ENCODE measurements at places on chromosomes 1 and 21. TPM values are rescaled to one million over a fixed set of nuclear protein-coding genes. Genes with fewer than 3 reads are reported as not detected.

The OR2L3 gene
- total RNA-seq = not detected

The AVPR1B gene
- total RNA-seq = not detected

DNA sequence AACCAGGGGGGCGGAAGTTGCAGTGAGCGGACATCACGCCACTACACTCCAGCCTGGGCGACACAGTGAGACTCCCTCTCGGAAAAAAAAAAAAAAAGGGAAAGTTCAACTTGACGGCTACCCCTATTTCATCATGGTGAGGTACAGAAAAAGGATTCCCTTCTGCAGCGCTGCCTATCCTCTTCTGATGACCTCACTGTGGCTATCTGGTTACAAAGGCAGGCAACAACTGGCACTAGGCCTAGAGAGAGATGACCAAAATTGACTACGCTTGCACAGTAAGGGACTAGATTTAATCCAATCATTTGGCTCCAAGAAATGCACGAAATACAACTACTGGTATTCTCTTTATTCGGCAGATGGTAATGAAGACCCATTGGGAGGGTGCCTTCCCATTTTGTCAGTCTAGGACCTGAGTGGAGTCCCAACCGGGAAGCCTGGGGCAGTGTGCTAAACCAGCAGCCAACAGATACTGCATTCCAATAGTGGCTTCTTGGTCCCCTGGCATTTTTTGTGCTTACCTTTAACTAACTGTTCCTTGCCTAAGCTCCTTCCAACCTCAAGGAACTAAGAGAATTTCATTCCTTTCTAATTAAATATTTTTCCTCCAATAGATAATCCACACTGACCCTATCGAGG is 36.6 kb downstream of the ITPKB start:
- peak overlapping the region; percentile 31 for H3K27ac ChIP-seq
- no peaks in the 10 kb centered on the region for H3K36me3 ChIP-seq
- peaks cover 10% of the 10 kb centered on the region for H3K4me1 ChIP-seq
- no peak for DNase-seq
- H3K4me3 ChIP-seq = peak overlapping the region; percentile 68

- no peak overlapping the region for H3K4me3 ChIP-seq
- no peaks in the 10 kb centered on the region for H3K27me3 ChIP-seq
- H3K27ac ChIP-seq = no peak overlapping the region
- no peak for DNase-seq
- H3K4me1 ChIP-seq = no peaks in the 10 kb centered on the region
Observed at GRCh38 chr1:96840396-96840795, 118.8 kb downstream of the PTBP2 start.

- H3K27ac ChIP-seq = no peak overlapping the region
- H3K36me3 ChIP-seq = peaks cover 5% of the 10 kb centered on the region
- H3K4me3 ChIP-seq = no peak overlapping the region
Observed at GRCh38 chr1:109969907-109970306, 14.7 kb upstream of the AHCYL1 start.

The IKBKE gene
- 6.6 TPM for total RNA-seq

The OXCT2 gene
- total RNA-seq = 4.3 TPM

GRCh38 chr1:27560268-27561123 is 43.4 kb downstream of the AHDC1 start:
- no peaks in the 10 kb centered on the region for H3K27me3 ChIP-seq
- H3K4me1 ChIP-seq = peaks cover 16% of the 10 kb centered on the region
- H3K27ac ChIP-seq = no peak overlapping the region
- H3K36me3 ChIP-seq = no peaks in the 10 kb centered on the region
- DNase-seq = no peak
- H3K4me3 ChIP-seq = no peak overlapping the region

The BSND gene
- total RNA-seq = 0.17 TPM

DNA sequence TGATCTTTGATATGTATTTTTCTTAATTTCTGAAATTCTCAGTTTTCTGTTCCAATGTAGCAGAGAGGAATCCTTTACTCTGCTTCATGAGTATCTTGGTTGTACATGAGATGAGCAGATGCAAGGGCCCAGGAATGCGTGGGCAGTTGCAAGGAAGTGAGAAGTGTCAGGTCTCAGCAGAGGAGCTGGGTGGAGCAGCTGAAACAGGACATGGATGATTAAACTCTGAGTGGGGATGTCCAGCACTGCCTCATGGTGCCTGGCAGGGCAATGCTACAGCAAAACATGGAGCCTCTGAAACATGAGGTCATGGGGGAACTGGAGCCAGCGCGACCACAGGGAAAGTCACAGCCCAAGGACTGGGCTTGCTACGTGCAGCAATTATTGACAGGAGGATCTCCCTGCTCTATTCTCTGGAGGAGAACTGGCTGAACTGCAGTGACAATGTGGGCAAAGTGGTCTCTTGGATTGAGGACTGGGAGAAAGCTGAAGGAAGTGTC is 48.4 kb downstream of the COLGALT2 start:
- peaks cover 4% of the 10 kb centered on the region for H3K36me3 ChIP-seq
- no peaks in the 10 kb centered on the region for H3K27me3 ChIP-seq
- no peak for DNase-seq
- no peak overlapping the region for H3K27ac ChIP-seq
- no peak overlapping the region for H3K4me3 ChIP-seq

GRCh38 chr1:193077991-193078390 is 18.6 kb downstream of the RO60 start:
- H3K36me3 ChIP-seq = peaks cover 34% of the 10 kb centered on the region
- no peak overlapping the region for H3K27ac ChIP-seq
- no peak for DNase-seq
- no peak overlapping the region for H3K4me3 ChIP-seq
- H3K4me1 ChIP-seq = no peaks in the 10 kb centered on the region

DNA sequence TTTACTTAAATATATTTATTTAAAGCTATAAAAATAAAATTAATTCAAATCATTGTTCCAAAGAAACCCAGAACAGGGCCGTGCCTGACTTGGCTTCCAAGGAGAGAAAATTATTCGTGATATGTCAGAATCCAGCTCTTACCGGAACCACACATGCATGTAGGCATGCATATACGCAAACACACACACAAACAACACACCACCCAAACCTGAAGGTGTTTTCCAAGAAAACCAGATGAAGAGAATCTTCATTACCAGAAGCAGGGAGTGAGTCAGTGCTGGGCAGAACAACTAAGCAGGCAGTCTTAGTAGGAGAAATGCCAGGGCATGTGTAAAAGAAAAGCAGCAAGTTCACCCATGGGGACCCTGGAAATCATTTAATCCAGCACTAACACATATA is 432.0 kb upstream of the BEND5 start:
- H3K4me3 ChIP-seq = no peak overlapping the region
- no peaks in the 10 kb centered on the region for H3K27me3 ChIP-seq
- H3K36me3 ChIP-seq = peaks cover 12% of the 10 kb centered on the region

The OBSCN gene
- 33.3 TPM for total RNA-seq

The PPFIA4 gene
- 3.9 TPM for total RNA-seq

- H3K27me3 ChIP-seq = no peaks in the 10 kb centered on the region
- peak; percentile 14 for DNase-seq
- H3K27ac ChIP-seq = no peak overlapping the region
Observed at GRCh38 chr1:38670544-38671122, 188.9 kb downstream of the RRAGC start.

DNA sequence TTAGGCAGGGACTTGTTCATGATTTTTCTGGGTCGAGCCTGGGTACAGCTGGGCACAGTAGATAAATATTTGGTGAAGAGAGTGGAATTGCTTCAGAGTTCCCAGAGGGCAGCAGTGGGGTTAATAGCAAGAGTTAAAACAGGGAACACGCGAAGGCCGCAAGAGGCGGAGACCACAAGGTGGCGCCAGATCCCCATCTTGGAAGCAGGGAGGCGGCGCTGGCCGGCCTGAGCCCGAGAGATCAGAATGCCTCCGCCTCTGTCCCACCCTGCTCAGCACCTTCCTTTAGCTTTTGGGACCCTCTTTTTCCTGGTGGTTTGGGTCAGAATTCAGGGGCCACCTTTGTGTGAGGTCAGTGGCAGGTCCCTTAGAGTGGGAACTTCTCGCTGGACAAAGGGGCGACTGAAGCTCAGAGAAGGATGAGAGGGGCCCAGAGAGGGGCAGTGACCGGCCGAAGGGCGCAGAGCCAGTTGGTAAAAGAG is 6.5 kb upstream of the PADI2 start:
- H3K27me3 ChIP-seq = no peaks in the 10 kb centered on the region
- no peak overlapping the region for H3K27ac ChIP-seq
- H3K4me1 ChIP-seq = no peaks in the 10 kb centered on the region
- no peak overlapping the region for H3K4me3 ChIP-seq

- H3K27ac ChIP-seq = no peak overlapping the region
- no peaks in the 10 kb centered on the region for H3K27me3 ChIP-seq
- H3K4me3 ChIP-seq = no peak overlapping the region
- H3K36me3 ChIP-seq = no peaks in the 10 kb centered on the region
Observed at GRCh38 chr1:107662971-107663370, 302.0 kb downstream of the VAV3 start.

The PIK3CD gene
- total RNA-seq = 10.6 TPM

The ATP13A2 gene
- 53.6 TPM for total RNA-seq

The PADI1 gene
- 0.20 TPM for total RNA-seq

GRCh38 chr1:116256286-116256649 is 116.8 kb upstream of the ATP1A1 start:
- no peak for DNase-seq
- H3K27ac ChIP-seq = no peak overlapping the region
- no peaks in the 10 kb centered on the region for H3K36me3 ChIP-seq

The CEP170 gene
- total RNA-seq = 97.7 TPM

DNA sequence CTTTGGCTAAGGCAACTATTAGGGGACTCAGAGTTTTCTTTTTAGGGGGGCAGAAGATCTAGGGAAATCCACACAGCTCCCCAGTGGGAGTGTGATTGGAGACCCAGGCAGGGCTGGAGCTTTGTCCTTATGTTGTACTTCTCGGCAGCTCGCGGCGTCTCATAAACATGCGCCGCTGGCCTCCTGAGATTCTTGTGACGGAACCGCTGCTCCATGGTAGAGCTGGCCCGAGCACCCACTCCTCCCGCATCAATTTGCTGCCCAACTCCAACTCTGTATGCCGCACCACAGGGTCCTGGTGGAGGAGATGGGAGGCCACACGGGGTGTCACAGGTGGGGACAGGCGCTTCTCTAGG is 143.9 kb downstream of the GALNT2 start:
- H3K27ac ChIP-seq = no peak overlapping the region
- H3K4me3 ChIP-seq = no peak overlapping the region
- no peaks in the 10 kb centered on the region for H3K4me1 ChIP-seq
- no peaks in the 10 kb centered on the region for H3K36me3 ChIP-seq
- H3K27me3 ChIP-seq = no peaks in the 10 kb centered on the region

DNA sequence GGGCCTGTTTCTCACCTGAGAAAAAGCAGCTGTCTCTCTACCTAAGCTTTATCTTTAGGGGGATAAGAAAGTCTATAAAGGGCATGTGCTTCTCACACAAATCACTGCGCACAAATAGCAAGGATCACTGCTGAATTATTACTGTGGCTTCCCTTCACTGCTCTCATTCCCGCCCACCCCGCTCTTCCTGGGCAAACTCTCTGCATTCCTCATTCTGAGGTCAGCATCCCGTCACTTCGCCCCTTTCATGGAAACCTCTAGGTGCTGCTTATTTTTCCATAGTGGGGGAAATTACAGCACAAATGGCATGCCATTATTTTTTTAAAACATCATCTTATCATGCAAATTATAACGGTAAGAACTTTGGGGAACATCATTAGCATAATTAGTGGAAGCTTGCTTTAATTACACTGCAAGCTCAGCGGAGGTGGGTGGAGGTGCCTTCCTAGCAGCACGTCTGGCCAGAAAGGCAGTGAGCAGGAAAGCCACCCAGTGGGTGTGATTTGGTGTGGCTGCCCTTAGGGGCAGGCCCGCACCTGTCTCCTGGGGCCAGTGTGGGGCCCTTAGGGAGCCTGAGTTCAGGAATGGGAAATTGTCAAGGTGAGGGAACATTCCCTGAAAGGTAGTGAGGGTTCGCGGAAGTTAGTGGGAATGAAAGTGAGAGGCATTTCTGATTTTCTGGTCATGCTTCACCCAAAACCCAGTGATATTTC is 105.9 kb downstream of the LAMC2 start:
- peaks cover 10% of the 10 kb centered on the region for H3K4me1 ChIP-seq
- H3K27ac ChIP-seq = no peak overlapping the region
- H3K4me3 ChIP-seq = no peak overlapping the region
- DNase-seq = no peak

DNA sequence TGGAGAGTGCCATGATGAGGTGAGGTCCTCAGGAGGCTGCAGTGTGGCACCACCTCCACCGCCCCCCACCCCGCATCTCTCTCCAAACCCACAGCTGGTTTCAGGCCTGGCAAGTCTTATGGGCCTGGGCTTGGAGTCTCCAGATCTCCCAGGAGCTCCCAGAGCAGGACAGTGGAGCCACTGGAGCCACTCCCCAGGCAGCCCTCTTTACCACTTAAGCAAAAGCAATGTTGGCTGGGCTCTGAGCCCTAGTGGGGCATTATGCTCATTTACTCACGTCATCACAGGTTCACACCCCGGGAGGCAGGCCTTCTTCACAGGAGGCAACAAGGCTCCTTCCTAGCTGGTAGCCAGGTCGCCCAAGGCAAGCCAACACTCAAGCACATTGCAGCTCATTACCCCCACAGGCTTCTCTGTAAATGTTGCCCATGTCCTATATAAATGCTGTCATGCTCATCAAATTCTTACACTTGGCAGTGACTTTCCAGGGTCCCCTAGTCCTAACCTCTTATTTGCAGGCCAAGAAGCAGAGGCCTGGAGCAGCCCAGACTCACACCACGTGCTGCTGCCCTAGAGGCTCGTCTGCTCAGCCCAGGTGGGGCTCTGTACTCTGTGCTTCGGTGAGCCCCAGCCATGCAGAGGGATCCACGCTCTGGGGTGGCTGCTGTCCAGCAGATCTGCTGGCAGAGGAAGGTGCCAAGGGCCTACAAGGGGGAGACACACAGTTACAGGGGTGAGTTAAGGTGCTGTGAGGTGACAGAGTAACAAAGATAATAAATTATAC is 459.3 kb downstream of the MATN1 start:
- no peaks in the 10 kb centered on the region for H3K4me1 ChIP-seq
- no peak overlapping the region for H3K4me3 ChIP-seq
- no peaks in the 10 kb centered on the region for H3K27me3 ChIP-seq
- no peaks in the 10 kb centered on the region for H3K36me3 ChIP-seq

The KRTAP12-2 gene
- total RNA-seq = not detected

GRCh38 chr21:38219049-38219628 is 37.7 kb upstream of the KCNJ15 start:
- no peaks in the 10 kb centered on the region for H3K27me3 ChIP-seq
- H3K4me1 ChIP-seq = no peaks in the 10 kb centered on the region
- H3K4me3 ChIP-seq = no peak overlapping the region
- peak; percentile 68 for DNase-seq

DNA sequence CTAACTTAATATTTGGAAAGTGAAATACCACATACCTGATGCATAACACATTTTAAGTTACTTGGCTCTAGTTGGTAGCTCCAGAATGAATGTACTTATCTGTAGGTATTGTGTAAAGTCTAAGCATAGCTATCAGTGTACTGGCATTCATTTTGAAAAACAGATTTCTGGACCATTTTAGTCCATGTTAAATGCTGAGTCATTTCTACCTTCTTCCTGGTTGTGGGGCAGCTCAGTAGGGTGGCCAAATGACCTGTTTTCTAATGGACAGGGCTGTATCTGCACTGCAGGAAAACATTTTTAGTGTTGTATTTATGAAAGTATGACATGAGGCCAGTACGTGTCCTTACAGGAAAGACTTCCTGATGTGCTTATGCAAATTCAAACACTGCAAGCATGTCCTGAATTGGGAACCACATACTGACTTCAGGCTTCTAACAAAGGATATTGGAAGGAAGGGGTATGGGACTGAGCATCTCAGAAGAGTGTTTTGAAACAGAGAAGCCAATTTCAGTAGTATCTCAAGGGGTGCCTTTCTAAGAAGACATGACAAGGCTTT is 300.3 kb upstream of the B3GALT2 start:
- no peaks in the 10 kb centered on the region for H3K27me3 ChIP-seq
- no peak overlapping the region for H3K27ac ChIP-seq
- no peaks in the 10 kb centered on the region for H3K4me1 ChIP-seq
- H3K4me3 ChIP-seq = no peak overlapping the region
- 0 out of 2 replicates have a peak, but pooled peaks cover 4% of the 10 kb centered on the region for H3K36me3 ChIP-seq
